ENCODE measurements at places on chromosomes 3 and 15. TPM values are rescaled to one million over a fixed set of nuclear protein-coding genes. Genes with fewer than 3 reads are reported as not detected.

Gene ZSCAN29
- 24.4 TPM for total RNA-seq

Gene CA12
- total RNA-seq, result 5.8 TPM

Gene ATR
- total RNA-seq, result 53.8 TPM

Gene BTBD1
- 102 TPM for total RNA-seq

Gene AMOTL2
- total RNA-seq, result 37.0 TPM

GRCh38 chr3:13795816-13796215 is 84.1 kb downstream of the WNT7A start:
- DNase-seq, result no peak

- DNase-seq, result no peak
These were observed 86.6 kb downstream of the HMG20A start for GRCh38 chr15:77507143-77507897.

DNA sequence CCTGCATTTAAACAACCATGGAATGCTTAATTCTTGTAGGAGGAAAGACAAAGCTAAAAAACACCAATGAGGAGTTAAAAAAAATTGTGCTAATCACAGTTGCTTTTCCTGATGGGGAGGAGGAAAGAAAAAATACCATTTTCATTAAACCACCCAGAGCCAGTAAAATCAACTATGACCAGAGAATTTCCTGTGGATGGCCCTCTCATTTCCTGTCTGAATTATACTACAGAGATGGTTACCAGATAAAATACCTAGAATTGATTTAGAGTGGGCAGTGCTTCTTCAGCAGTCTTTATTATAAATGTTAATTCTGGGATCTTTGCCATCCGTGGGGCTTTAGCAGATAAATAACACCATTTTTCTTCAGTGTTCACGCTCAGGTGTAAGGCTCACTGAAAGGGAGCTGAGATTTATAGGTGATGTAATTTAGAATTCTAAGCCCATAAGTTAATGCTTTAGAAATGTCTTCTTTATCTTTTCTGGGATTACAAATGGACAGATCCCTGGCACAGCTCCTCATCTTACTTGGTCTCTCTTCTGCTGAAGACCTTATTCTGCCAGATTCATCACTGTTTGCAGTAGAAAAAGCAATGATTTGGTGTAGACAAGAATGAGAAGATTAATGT is 37.9 kb downstream of the RETNLB start:
- no peak for DNase-seq

- no peak for DNase-seq
These were observed 1.6 kb upstream of the MESP2 start for GRCh38 chr15:89774492-89774891.

DNA sequence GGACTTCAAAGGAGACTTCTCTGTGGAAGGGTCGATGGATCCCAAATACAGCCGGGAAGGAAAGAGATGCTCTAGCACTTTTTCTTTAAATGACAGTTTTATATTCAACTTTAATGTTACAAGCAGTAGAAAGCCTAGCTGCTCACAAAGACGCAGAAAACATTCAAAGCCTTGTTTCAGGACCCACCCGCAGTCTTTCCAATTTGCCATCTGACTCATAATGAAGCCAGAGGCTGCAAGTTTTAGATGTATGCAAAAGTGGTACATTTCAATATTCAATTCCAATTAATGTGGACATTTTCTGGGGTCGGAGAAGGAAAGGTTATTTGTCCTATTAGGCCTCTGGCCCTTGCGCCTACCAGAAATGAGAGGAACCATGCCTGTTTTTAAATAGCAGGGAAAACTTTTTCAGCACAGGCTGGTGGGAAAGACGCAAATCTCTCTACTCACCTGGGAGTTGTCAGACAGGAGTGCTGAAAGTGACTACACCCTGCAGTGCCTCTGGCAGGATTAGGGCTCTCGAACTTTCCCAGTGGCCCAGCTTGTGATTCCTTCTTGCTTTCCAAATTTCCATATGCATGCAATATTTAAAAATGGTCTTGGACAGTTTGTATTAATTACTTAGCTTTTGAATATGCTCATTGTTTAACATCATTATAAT is 117.4 kb upstream of the MBNL1 start:
- no peak for DNase-seq

- DNase-seq, result no peak
These were observed 33.1 kb downstream of the CRTAP start for GRCh38 chr3:33146791-33147445.

DNA sequence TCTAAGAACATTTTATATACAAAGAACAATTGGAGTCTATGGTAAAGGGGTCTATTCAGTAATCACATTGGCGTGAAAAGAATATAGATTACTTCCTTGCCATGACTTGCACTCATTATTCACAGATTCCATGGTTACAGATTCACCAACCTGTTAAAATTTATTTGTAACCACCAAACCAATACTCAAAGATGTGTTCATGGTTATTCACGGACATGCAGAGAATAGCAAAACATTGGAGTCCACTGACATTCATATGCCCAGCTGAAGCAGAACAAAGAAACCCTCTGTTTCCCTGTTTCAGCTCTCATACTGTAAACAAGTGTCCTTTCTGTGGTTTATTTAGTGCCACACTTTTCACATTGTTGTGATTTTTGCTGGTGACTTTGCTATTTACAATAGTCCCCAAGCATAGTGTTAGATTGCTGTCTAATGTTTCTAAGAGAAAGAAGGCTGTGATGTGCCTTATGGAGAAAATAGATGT is 185.8 kb upstream of the TTC14 start:
- no peak for DNase-seq

GRCh38 chr3:144556392-144556791 is 584.8 kb downstream of the DIPK2A start:
- no peak for DNase-seq

GRCh38 chr3:193987186-193987585 is 148.8 kb upstream of the HES1 start:
- no peak for DNase-seq

DNA sequence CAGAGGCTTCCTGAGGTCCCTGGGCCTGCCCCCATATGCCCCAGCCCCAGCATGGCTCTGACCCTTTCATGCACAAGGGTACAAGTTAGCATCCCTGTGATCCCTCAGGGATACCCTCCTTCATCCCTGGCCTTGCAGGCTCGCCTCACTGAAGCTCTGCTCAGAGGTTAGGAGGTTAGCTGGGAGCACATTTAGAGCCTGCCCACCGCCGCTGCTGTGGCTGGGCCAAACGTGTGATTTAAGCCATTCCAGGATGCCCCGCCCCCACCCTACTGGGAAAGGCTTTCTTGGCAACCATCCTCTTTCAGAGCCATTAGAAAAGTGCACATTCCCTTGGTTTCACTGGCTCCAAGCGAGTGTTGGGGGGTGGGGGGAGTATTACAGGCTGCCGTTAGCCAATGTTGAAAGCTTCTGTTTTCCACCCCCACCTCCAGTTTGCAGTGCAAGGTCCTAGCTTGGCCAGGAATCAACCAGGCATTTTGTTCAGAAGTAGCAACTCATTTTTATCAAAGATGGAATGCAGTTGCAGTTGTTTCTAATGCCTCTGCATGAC is 6.3 kb upstream of the HES1 start:
- DNase-seq, result no peak

GRCh38 chr15:99472416-99473145 is 93.2 kb upstream of the MEF2A start:
- no peak for DNase-seq

DNA sequence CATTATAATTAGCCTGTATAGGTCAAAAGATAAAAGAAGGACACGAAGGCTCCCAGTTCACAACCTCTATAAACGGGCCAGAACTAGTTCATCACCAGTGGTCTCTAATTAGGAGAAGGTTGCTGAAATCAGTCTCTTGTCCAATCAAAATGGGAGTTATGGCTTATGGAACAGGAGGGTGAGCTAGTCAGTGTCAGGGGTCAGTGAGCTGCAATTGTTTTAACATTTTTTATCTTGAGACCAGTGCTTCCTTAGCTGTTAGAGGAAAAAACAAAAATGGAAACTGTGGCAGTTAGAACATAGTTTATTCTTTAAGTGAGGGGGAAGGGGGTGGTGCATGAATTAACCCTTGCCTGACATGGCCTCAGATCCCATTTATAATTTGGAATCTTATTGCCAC is 141.7 kb downstream of the KCNMB2 start:
- no peak for DNase-seq

DNA sequence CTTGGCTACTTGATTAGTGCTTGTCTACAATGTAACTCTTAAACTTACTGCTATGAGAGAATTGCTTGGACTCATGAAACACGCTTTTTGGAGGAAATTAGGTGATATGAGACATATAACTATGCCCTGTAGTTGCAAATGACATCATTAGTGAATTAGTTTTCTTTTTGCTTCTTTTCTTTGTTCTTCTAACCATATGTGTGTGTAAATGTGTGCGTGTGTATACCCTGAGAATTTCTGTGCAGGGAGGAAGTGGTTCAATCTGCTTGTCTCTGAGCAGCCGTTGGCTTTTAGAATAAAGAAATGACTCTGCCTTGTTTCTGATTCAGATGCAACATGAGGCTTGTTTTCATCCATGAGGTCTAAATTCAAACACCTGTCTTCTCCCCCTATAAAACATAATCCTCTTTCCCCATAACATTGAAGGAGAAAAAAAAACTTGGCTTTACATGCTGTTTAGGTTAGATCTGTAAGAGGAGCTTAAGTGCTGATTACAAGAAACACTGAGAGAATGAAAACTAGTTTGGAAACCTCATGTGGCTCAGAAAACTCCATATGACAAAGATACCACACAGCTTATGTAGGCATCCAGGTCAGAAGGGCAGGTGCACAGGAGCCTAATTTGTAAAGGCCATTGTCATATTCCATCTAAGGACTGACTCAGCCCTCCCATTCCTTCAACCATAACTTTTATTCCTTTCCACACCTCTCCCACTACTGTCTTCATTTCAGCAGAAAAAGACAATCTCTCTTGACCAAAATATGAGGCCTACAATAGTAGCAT is 30.5 kb upstream of the BLM start:
- no peak for DNase-seq

DNA sequence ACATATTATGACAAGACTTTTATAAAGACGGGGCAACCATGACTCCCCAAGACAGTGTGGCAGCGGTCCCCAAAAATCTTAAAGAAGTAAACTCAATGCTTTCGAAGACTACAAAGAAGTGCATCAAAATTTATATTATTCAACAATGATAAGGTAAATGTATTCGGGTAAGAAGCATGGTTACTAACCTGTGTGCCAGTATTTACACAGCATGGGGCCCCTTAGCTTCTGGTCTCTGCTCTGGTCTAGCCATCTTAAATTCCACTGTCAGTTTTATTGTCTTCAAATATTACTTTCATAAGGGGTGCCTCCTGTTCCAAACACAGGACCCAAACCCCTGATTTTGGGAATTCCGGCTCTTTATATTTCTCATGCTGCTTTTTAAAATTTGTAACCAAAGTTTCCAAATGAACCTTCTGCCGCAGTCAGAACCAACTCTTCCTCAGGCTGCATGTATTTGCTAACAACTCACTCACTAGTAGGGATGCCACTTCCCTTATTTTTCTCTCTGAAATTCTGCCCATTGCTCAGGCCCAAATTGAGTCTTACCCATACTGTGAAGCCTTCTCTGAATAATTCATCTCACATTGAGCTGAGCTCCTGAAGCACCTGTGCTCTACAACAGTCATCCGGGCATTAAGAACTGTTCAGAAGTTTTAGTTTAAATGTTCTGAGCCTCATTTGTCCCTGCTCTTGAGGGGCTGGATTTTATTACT is 1.2 kb downstream of the TTC23 start:
- no peak for DNase-seq

GRCh38 chr3:28295898-28296490 is 52.5 kb upstream of the ZCWPW2 start:
- no peak for DNase-seq

GRCh38 chr3:64496786-64497490 is 190.9 kb downstream of the ADAMTS9 start:
- DNase-seq, result no peak

- no peak for DNase-seq
These were observed 145.7 kb downstream of the EPHA6 start for GRCh38 chr3:96959901-96960641.

DNA sequence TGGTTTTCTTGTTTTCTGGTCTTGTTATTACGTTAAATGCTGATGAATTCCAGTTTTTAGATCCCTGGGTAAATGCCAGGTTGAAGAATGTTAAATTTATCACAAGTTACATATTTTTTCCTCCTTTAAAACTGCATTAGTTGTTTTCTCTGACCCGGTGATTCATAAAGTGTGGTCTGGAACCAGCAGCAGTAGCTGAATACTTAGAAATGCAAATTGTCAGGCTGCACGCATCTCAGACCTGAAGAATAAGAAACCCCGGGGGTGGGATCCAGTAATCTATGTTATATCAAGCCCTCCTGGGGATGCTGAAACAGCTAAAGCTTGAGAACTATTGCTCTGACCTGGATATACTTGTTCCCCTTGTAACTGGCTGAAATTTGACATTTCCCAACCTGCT is 69.1 kb downstream of the PEX5L start:
- no peak for DNase-seq

- no peak for DNase-seq
These were observed 88.8 kb upstream of the TSEN2 start for GRCh38 chr3:12395349-12396012.

DNA sequence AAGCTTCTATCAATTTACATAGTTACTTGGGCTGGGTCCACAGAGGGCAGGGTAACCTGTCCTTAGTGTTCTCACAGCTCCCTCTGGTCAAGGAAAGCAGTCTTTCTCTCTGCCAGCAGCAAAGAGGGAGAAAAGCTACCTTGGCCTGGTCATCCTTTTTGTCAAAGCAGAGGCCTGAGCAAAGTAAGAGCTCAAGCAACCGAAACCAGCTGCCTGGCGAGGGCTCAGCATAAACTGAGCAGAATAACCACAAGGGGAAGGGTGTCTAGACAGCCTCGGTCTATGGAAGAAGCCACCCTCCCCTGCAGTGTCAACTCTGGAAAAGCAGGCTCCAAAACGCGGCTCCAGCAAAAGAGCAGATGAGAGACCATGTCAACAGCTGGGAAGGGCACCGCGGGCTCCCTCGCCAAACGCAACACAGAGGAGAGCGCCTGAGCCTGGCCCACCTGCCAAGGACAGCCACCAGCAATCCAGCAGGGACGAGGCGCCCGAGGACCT is 17.4 kb downstream of the LRIG1 start:
- no peak for DNase-seq

- DNase-seq, result no peak
These were observed 707 bp upstream of the FAM81A start for GRCh38 chr15:59437142-59437816.

GRCh38 chr3:39569095-39569494 is 101.6 kb downstream of the MOBP start:
- no peak for DNase-seq

DNA sequence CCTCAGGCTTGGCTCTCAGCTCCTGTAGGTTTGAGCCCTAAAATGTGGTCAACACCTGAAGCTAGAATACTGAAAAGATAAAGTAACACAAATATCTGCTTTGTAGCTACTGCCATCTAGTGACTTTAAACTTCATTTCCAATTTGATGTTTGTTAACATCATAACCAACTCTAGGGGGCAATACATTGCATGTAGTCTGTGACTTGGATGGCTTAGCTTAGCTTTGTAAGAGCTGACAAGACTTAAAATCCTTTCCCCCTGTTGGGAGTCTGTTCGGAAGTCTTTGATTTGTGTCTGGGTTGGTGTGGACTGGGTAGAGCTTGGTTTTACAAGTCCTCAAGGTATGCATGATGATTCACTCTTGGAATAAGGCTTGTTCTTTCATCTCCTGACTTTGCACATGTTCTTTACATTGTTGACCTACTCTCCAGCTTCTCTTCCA is 51.7 kb downstream of the SCN11A start:
- DNase-seq, result peak; percentile 66

GRCh38 chr3:42660898-42661297 is 7.4 kb downstream of the ZBTB47 start:
- no peak for DNase-seq

All from urinary bladder (tissue), 4 donors.